ELR (cell line): ENCODE measurements at places on chromosomes 1 and 21.

DNA sequence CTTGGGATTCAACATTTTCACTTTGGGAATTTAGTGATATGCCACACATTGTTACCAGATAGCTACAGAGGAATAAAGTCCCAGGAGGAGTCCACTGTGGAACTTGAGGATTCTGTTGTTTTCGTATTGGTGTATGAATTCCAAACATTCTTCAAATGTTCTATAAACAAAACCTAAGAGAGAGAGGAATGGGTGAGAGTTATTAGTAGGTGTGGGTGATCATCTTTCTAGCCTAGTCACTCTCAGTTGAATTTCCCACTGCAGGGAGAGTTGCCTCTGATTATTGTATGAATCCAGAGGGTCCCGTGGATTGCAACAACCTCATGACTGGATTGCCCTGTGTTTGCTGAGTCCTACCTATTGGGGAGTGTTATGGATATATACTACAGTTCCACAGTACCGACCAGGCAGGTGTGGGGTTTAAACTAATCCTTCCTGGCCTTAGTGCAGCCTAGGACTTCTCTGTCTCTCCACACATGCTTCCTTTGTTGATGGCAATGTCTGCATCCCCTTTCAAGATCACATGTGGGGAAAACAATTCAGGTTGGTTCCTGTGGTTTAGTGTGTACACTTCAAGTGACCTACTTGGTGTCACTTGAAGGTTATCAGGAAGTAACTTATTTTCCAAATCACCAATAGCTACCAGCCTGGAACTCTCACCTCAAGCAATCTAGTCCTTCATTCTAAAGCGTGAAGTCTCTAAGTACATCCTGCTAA lies 91.8 kb downstream of the ADCY10 start:
- DNase-seq = peak; percentile 39

- peak; percentile 99 for DNase-seq
These were observed 14.7 kb upstream of the KCNE1 start for GRCh38 chr21:34526618-34527290.

- DNase-seq = peak; percentile 58
These were observed 47.1 kb downstream of the GPR88 start for GRCh38 chr1:100584761-100585745.

DNA sequence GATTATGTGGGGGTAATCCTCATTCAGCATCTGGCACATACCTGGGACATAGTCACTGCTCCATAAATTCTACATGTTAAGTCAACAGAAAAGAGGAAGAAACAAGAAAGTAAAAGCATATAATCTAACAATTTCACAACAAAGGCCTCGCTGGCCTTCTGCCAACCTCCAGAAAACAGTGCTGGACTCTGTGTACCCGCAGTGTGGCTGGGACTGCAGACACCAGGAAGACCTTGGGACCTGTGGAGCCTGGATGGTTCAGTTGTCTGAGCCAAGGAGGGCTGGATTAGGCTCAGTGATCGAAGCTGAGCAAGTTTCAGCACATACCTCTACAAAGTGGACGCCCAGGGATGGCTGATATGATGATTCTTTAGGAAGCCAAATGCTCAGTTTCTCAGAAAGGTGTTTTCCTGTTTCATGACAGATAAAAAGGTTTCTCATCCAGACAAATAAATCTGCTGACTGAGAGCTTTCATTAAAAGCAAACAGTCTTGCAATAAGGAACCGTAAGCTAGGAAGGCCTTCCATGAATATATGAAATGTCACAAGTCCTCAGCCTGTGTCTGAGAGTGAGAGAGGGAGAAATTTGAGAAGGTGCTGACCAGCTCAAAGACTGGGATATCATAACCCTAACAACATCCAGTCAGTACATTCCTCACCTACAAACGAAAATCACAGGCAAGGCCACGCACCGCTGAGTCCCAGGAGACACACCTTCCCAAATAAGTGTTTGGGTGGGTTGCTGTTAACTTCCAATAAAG lies 48.4 kb downstream of the CAPZB start:
- DNase-seq = peak; percentile 52

- DNase-seq = no peak
These were observed 14.7 kb upstream of the ATF3 start for GRCh38 chr1:212593821-212594251.

GRCh38 chr21:46443910-46444309 lies 14.8 kb upstream of the DIP2A start:
- no peak for DNase-seq

DNA sequence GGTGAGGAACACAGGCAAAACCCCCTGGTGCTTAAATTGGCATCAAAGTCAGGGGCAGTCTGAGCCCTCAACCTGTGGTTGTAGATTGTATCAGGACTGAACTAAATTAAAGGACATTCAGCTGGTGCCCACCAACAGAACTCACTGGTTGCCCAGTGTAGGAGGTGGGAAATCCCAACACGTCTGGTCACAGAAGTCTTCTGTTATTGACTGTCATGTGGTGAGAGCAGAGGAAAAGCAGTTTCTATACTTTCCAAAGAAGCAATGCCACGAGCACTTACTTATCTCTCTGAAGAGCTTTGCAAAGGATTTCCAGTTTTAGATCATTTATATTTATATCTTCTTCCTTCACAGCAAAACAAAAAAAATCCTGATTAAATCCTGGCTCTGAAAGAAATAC lies 15.0 kb upstream of the ACTA1 start:
- no peak for DNase-seq

GRCh38 chr1:185864889-185865517 lies 130.8 kb downstream of the HMCN1 start:
- peak; percentile 93 for DNase-seq

- DNase-seq = peak; percentile 76
These were observed 102.9 kb downstream of the FASLG start for GRCh38 chr1:172761581-172762486.

GRCh38 chr1:84611796-84612195 lies 37.6 kb upstream of the CTBS start:
- DNase-seq = peak; percentile 31

- DNase-seq = no peak
These were observed 4.2 kb upstream of the AQP10 start for GRCh38 chr1:154316704-154317103.

DNA sequence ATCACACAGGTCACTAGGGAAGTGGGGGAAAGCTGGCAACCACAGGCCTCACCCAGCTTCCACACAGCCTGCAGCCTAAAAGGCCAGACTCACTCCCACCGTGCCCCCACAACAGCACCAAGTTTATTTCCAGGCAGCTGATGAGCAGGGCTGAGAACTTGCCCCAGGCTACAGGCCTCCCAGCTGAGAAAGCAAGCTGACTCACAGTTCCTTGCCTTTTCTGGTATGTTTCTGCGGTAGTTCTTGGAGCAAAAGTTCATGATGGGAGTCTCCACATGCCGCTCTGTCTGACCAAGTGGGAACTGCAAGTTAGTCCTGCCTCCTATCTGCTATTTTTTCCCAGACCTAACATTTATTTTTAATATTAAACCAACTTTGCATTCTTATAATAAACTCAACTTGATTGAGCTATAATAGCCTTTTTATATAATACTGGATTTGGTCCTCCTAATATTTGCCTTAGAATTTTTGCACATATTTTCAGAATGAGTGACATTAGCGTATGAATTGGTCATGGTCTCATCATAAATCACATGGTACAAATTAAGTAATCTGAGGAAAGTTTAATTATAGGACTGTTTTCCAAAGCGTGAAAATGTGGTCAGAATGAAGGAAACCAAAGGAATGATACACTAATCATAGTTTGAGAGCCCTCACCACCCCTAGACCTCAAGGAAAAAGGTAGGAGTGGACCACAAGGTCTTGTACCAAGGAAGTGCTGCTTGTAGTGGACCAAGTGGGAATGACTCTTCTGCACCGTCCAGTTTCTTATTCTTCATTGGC lies 30.7 kb downstream of the RPAP2 start:
- peak; percentile 98 for DNase-seq

DNA sequence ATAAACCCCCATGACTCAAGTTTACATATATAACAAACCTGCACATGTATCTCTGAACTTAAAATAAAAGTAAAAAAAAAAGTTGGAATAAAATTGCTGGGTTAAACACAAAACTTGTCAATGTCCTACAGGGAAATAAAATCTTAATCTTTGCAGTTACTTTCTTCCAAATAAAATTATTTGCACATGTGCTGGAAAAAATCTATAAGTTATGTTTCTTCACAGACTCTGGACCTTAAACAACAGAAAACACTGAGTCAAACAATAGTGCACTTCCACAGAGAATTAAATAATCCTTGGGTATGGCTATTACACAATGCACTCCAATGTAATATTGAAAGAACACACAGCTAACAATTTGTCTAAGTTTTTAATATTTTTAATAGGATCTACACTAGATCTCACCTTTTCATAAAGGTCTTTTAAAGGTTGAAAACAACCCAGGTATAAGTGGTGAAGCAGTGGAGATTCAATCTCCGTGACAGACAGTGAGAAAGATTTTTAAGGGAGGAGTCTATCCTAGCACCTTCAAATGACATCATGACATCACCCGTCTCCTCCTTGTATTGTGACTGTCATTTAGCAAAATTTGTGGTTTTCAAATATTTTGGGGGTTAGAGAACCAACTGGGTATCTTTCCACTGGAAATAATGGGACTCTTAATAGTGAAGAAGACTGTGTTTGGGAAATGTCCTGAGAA lies 25.2 kb upstream of the FGGY start:
- no peak for DNase-seq

DNA sequence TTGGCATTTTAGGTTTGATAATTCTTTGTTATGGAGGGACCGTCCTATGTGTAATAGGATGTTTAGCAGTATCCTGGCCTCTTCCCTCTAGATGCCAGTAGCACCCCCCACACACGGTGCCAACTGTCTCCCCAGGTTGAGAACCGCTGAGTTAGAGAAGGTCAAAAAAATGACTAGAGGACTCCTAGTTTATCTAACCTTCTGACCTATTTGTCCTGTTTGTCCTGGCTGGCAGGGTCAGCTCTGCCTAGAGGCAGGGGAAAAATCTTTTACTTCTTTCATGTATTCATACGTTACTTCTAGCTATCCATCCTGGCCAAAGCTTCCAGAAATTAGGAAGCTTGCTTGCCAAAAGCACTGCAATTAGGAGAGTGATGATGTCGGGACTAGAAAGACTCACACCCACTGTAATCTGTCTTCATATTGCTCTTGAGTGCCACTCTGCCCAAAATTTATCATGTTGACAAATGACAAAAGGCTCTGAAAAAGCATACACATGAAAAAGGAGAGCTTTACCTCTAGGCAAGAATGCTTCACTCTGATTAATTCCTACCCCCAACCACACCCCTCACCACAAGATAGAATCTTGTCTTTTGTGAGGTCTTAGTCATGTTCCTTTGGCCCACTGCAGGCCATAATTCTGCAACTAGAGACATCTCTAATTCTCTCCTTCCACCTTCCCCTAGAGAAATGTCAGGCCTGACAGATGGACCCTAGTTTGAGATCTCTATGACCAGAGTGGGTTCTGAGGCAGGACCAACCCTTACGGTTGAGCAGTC lies 14.4 kb upstream of the AKR1A1 start:
- DNase-seq = no peak

GRCh38 chr1:13667691-13668090 lies 32.3 kb upstream of the PRDM2 start:
- no peak for DNase-seq
